ENCODE measurements at places on chromosomes 5 and 9.

- no peak for DNase-seq
These were observed 264.1 kb downstream of the MLLT3 start for GRCh38 chr9:20358207-20358606.

DNA sequence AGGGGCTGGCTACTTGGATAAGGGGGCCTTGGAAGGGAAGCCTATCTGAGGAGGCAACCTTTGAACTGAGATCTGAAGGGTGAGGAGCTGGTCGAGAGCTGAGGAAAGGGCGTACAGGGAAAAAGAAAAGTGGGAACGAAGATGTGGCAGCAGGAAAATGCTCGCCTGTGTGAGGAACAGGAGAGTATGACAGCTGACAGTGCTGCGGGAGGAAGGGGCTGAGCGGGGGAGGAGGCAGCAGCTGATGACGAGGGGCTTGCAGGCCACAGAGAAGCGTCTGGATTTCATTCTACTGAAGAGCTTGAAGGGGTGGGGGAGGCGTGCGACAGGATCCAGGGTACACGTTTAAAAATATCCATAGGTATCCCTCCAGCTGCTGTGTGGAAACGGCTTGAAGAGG, 28.9 kb downstream of the SH3PXD2B start:
- DNase-seq = no peak

DNA sequence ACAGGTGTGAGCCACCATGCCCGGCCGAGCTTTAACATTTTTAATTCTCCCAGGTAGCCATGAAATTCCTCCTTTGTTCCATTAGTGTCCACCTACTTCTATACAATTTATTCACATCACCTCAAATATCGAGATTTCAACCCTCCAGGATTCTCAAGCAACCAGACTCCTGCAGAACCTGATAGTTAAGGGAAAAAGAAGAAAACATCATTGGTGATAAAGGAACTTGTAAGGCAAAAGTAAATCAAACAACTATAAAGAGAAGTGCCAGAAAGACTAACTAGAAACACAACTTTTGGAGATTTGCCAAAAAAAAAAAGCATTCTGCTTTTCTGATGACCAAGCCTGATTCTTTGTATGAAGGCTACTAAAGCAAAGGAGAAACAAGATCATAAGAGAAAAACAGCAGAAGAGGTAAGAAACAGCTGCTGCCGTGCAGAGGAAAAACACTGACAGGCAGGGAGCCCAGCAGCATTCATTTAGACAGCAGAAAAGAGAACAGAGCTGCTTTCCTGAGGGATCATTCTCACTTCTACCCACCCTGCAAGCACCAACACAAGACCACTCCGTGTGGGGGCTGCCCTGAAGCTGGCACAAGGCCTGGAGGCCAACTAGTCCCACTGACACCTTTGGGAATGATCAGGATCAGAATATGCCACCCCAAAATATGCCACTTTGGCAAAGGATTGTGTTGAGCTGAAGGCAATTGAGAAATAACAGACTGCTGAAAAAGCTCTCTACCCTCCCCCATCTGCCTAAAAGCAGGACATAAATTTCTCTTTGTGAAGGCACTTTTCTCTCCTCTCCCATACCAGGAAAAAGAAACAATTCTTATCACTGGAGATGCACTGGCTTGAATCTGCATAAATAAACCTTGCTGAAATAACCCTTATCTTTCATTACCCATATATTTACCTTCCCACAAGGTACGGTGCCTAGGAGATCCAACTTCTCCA, 75.1 kb downstream of the ALDH7A1 start:
- DNase-seq = no peak

GRCh38 chr5:132265336-132266030, 8.0 kb downstream of the PDLIM4 start:
- no peak for DNase-seq

DNA sequence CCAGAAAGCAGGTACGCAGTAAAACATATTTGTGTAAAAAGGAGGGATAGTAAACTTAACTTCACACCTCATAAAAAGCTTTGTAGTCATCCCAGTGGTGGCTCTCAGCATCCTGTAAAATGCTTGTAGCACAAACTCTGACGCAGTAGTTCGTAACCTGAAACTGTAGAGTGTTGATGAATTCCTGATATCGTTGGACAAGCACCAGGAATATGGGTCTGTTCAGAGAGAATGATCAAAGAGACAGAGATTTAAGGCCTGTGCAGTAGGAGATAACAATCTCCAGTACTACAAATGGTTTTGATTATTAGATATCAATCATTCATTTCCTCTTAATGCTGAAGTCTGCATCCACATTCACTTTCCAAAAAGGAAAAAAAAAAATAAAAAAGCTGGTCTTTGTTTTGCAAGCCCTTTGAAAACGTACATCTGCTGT, 148.5 kb downstream of the KIAA0825 start:
- DNase-seq = no peak

- DNase-seq = no peak
These were observed 1.2 kb downstream of the GLRX start for GRCh38 chr5:95821110-95822021.

GRCh38 chr5:82295959-82296531, 17.9 kb upstream of the RPS23 start:
- no peak for DNase-seq

DNA sequence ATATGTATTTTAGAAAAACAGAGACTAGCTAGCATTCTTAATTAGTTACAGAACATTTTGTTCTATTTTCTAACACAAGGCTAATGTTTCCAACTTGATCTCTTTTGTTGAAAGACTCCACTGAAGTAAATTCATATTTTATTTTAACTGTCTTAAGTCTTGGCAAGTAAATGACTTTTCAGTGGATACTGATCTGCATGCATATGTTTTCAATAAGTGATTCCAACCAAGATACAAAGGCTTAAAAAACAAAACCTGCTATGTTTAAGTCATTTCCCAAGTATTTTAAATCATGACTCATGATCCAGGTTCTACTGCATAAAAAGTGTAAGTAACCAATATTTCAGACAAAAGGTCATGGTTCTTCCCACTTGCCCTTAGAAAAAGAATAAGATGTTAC, 5.7 kb downstream of the CDO1 start:
- no peak for DNase-seq

GRCh38 chr9:75712700-75713099, 177.8 kb upstream of the PCSK5 start:
- DNase-seq = no peak

- no peak for DNase-seq
These were observed 514.2 kb downstream of the BNC2 start for GRCh38 chr9:16356196-16356765.

- no peak for DNase-seq
These were observed 308.5 kb downstream of the ARRDC3 start for GRCh38 chr5:91074615-91075014.

GRCh38 chr5:157719245-157719644, 12.0 kb upstream of the THG1L start:
- no peak for DNase-seq

DNA sequence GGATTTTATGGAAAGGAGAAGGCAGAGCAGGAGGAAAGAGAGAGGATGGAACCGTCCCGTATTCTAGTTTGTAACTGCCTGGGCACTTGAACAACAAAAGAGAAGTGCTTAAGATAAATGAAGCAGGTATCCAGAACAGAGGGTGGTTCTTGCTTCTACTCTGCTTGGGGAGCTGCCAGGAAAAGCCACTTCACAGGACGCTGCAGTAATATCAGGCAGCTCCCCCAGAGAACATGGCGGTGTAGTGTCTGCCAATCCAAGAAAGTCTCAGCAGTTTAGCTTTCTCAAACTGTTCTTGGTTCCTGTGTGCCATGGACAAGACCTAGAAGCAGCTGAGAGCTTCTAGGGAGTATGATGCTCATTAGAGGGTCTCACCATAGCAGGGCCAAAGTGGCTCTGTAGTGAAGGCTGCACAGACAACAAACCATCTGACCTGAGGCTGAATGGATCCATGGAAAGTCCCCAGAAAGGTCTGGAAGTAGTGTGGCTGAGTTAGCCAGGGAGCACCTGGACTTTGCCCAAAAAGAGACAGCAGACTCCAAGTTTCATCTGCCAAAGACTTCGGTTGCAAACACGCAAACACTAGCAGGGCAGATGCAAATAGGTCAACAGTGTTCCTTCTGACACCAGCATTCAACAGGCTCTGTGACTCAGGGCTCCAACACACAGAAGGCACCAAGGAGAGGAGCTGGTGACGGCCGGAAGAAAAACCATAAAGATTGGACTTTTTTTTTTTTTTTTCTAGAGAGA, 72.2 kb upstream of the TNFSF8 start:
- DNase-seq = no peak
